ENCODE measurements at places on chromosomes 7 and 10. TPM values are rescaled to one million over a fixed set of nuclear protein-coding genes. Genes with fewer than 3 reads are reported as not detected.

- H3K27me3 ChIP-seq = no peaks in the 10 kb centered on the region
- H3K36me3 ChIP-seq = no peaks in the 10 kb centered on the region
- H3K4me1 ChIP-seq = no peaks in the 10 kb centered on the region
- no peak overlapping the region for H3K27ac ChIP-seq
- no peak for DNase-seq
- no peak overlapping the region for H3K4me3 ChIP-seq
Observed at GRCh38 chr10:117382861-117383260, 7.6 kb upstream of the PDZD8 start.

DNA sequence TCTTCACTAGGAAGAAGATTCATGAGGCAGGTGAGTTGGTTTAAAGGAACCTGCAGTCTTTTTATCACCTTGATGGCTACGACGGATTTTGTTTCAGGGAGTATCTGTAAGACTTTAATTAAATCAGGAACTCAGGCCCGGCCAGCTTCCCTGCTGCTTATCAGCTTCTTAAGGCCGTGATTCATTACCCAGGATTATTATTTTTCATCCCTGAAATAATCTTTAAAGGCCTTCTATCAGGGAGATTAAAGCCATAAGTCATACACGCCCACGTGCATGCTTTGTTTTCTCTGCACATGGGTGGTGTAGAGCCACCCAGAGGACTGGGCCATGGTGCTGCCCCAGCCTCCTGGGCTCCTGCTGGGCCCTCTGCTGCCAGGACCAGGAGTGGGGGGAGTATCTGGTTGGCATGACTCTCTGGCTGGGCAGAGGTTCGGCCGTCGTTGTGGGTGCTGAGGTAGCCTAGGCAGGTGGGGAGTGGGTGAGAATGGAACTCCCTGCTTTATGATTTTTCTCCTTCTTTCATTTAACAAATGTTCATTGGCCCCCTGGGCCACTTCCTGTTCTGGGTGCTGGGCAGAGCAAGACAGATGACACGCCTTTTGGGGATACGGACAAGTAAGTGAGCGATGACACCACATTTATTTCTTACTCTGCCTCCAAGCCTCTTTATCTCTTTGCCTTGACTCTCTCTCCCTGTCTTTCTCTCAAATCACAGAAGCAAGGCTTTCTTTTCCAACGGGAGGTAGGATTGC, 39.0 kb upstream of the PCBD1 start:
- DNase-seq = no peak
- H3K4me1 ChIP-seq = no peaks in the 10 kb centered on the region
- H3K27me3 ChIP-seq = peaks cover 5% of the 10 kb centered on the region

DNA sequence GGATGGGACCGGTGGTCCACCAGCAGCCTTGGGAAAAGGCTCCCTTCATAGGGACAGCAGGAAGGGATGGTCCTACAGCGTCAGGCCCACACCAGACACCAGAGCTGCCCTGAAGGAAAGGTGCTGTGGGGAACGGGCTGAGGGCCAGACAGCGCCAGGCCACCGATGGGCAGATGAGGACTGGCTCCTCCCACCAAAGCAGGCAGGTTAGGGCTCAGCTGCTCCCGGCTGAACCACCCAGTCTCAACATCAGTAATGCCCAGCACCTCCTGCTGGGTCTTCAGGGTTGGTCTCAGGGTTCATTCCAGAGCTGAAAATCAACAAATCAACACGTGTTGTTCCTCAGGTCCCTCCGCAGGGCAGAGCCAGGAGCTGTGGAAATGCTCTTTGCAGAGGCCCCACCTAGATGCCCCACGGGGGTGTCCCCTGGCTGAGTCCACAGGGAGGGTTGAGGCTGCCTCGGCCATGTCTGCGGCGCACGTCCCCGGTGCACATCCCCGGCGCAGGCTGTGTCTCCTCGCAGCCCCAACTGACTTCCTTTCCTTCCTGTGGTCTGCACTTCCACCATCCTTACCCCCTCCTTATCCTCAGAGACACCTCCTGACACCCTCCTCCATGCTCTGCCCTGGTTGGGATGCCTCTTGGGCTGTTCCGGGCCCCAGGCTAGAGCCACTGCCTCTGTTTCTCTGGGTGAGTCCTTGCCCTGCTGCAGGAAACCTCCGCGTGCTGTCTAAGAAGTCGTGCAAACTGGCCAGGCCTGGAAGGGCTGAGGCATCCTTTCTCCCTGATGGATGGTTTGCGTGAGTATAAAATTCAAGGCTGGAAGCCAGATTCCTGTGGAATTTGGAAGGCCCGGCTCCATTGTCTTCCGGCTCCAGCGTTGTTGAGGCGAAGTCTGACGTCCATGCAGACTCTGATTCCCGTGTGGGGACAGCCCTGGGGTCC, 32.8 kb upstream of the CFAP46 start:
- no peaks in the 10 kb centered on the region for H3K27me3 ChIP-seq
- H3K4me3 ChIP-seq = no peak overlapping the region
- H3K4me1 ChIP-seq = no peaks in the 10 kb centered on the region
- DNase-seq = no peak
- H3K36me3 ChIP-seq = no peaks in the 10 kb centered on the region

DNA sequence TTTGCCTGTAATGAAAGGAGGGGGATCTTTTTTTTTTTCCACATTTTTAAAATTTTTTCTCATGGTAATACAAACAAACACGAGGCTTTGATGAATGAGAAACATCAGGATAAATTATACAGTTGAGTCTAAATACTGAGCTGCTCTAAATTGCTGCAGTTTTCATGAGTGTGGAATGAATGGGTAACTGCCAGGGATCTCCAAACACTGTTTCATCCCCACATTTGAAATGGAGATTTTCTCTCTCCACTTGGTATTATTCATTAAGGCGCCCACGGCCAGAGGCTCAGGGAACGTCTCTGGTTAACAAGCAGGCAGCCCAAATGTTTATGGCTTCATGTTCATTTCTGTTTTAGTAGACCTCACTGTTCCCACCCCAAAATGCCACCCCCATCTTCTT, 717.1 kb downstream of the GRID1 start:
- H3K4me3 ChIP-seq = no peak overlapping the region
- no peaks in the 10 kb centered on the region for H3K36me3 ChIP-seq
- no peak for DNase-seq
- no peaks in the 10 kb centered on the region for H3K4me1 ChIP-seq
- H3K27me3 ChIP-seq = no peaks in the 10 kb centered on the region

- no peak overlapping the region for H3K27ac ChIP-seq
- no peaks in the 10 kb centered on the region for H3K4me1 ChIP-seq
- no peak overlapping the region for H3K4me3 ChIP-seq
- no peak for DNase-seq
Observed at GRCh38 chr10:22553452-22553995, 160.9 kb downstream of the PIP4K2A start.

- no peak for DNase-seq
- no peaks in the 10 kb centered on the region for H3K27me3 ChIP-seq
- no peaks in the 10 kb centered on the region for H3K36me3 ChIP-seq
- H3K4me1 ChIP-seq = no peaks in the 10 kb centered on the region
- H3K4me3 ChIP-seq = no peak overlapping the region
- no peak overlapping the region for H3K27ac ChIP-seq
Observed at GRCh38 chr7:156003220-156004162, 191.2 kb upstream of the SHH start.

GRCh38 chr10:93379731-93380575, 102.2 kb downstream of the MYOF start:
- DNase-seq = no peak
- no peaks in the 10 kb centered on the region for H3K36me3 ChIP-seq
- H3K4me1 ChIP-seq = no peaks in the 10 kb centered on the region
- H3K27me3 ChIP-seq = no peaks in the 10 kb centered on the region

DNA sequence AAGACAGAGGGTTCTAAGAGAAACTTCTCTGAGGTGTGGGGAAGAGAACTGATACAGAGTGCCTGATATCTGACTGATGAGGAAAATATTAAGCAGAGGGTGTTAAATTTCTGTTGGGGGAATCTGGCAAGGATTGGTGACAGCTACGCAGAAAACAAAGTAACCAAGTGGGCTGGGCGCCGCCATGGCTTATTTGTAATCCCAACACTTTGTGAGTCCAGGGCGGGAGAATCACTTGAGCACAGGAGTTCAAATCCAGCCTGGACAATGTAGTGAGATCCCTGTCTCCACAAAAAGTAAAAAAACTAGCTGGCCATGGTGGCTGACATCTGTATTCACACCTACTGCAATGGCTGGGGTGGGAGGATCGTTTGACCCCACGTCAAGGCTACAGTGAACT, 2.1 kb upstream of the C7orf25 start:
- H3K27ac ChIP-seq = no peak overlapping the region
- no peaks in the 10 kb centered on the region for H3K27me3 ChIP-seq
- H3K4me1 ChIP-seq = peaks cover 27% of the 10 kb centered on the region
- H3K36me3 ChIP-seq = peaks cover 12% of the 10 kb centered on the region
- DNase-seq = no peak

DNA sequence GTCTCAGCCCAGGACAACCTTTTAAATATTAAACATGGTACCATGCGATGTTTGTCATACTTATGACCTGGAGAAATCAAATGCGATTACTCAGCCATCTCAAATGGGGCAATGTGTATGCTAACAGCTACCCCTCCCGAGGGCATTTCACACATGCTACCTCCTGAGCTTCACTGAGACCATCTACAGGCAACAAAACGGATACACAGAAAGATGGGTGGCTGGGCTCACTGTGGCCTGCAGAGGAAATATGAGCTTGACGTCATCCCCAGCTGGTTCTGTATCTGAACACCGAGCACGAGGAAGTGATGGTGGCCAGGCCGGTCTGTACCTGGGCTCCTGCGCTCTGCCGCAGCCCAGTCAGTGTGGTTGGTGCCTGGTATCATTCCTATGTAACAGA, 374.3 kb downstream of the RPS24 start:
- DNase-seq = no peak
- no peaks in the 10 kb centered on the region for H3K27me3 ChIP-seq
- H3K36me3 ChIP-seq = no peaks in the 10 kb centered on the region
- H3K4me1 ChIP-seq = no peaks in the 10 kb centered on the region

DNA sequence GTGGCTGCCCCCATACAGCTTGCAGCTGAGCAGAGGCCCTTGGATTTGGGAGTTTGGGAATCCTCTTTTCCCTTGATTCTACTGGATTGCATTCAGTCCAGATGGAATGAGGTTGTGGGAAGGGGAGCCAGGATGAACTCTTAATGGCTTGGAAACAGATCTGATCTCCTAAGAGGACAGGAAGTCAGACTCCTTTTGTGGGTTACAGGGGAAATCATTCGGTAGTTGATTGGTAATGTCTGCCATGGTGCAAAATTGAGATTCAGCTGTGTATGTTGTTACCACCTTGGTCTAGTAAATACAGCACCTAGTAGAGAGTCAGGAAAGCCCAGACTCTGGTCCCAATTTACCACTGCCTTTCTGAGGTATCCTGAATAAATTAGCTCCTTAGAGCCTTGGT, 144.2 kb upstream of the TNRC18 start:
- H3K27ac ChIP-seq = no peak overlapping the region
- H3K4me3 ChIP-seq = no peak overlapping the region
- H3K27me3 ChIP-seq = peaks cover 5% of the 10 kb centered on the region
- peaks cover 26% of the 10 kb centered on the region for H3K4me1 ChIP-seq
- H3K36me3 ChIP-seq = no peaks in the 10 kb centered on the region
- DNase-seq = no peak

- H3K4me3 ChIP-seq = no peak overlapping the region
- H3K36me3 ChIP-seq = no peaks in the 10 kb centered on the region
- no peak overlapping the region for H3K27ac ChIP-seq
Observed at GRCh38 chr10:43699516-43699915, 50.8 kb upstream of the ZNF32 start.

DNA sequence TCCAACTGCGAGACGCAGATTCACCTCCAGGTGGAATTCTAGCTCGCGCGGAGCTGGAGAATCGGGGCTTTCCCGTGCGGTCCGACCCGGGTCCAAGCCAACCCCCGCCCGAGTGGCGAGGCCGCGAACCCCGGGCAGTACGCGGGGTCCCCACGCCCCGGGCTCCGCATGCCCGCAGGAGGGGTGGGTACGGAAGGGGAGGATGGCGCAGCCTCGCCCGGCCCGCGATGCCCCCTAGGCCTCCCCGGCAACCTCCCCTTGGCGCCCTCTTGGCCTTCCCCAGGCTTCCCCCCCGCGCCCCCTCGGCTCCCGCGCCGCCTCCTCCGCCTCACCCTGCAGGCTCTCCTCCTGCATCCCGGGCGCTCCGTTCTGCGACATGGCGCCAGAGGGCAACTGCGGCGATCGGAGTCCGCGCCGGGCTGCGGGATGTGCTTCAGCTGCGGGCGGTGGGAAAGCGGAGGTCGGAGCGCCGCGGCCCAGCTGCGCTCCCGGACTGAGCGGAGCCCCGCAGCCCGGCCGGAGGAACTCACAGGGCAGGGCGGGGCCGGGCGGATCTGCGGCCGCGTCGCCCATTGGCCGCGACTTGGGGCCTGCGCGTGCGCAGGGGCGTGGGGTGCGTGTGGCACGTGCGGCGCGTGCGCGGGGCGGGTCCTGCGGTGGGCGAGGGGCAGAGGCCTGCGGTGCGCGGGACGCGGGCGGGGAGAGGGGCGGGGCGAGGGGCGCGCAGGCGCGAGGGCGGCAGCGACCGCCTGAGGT, at the start of gene BNIP3:
BNIP3 (minus strand) TSS at position 495 of the 756 bp plus-strand sequence; CDS start at position 378, 117 bp downstream.
- H3K36me3 ChIP-seq = no peaks in the 10 kb centered on the region
- H3K27ac ChIP-seq = peak within 1 kb of the TSS; percentile 54
- peak within 1 kb of the TSS; percentile 74 for H3K4me3 ChIP-seq
- no peaks in the 10 kb centered on the region for H3K27me3 ChIP-seq
- H3K4me1 ChIP-seq = peaks cover 41% of the 10 kb centered on the region
- DNase-seq = peak; percentile 93

- no peaks in the 10 kb centered on the region for H3K27me3 ChIP-seq
- H3K36me3 ChIP-seq = no peaks in the 10 kb centered on the region
- DNase-seq = no peak
- no peak overlapping the region for H3K27ac ChIP-seq
- no peak overlapping the region for H3K4me3 ChIP-seq
Observed at GRCh38 chr10:20267734-20268133, 451.5 kb downstream of the PLXDC2 start.

DNA sequence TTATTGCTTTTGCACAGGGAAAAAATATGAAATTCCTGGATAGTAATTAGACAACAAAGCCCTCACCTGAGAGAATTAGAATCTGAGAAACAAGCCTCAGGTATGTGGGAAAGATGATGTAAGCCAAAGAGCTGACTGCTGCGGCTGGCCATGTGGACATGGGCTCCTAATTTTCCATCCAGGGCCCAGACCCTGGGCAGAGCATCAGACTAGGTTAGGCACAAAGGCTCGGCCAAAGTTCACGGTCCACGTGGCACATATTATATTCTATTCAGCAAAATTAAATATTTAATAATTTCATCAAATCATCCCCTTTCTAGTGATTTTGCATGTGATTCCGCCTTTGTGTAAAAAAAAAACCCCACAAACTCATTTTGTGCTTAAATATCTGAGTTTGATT, 5.1 kb downstream of the CYP3A4 start:
- no peaks in the 10 kb centered on the region for H3K27me3 ChIP-seq
- no peak overlapping the region for H3K4me3 ChIP-seq
- H3K27ac ChIP-seq = no peak overlapping the region
- DNase-seq = no peak
- H3K36me3 ChIP-seq = no peaks in the 10 kb centered on the region

The ZNF655 gene
- total RNA-seq = 58.2 TPM

The ITIH2 gene
- total RNA-seq = not detected

All from CD8-positive, alpha-beta memory T cell (primary cell).